D341Med (cell line): ENCODE measurements at places on chromosomes 4 and X.
A peak's percentile ranks its signal among the peaks of the same experiment; 100 is the strongest.

DNA sequence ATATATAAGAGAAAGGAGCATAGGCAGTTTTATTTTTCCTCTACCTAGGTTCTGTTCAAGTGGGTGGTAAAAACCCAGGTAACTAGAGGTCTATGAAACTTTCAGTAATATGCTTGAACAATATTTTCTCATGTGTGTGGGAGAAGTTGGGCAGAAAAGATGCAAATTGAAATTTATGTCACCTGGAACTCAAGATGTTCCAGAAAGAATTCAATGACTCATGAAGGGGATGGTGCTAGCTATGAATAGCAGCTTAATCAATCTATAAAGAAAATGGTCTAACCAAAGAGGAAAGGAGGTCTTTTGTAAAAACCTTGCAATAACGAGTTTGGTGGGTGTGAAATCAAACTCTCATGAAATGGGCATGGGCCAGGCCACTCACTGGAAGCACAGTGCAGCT is 263.8 kb downstream of the INPP4B start:
- DNase-seq: no peak

DNA sequence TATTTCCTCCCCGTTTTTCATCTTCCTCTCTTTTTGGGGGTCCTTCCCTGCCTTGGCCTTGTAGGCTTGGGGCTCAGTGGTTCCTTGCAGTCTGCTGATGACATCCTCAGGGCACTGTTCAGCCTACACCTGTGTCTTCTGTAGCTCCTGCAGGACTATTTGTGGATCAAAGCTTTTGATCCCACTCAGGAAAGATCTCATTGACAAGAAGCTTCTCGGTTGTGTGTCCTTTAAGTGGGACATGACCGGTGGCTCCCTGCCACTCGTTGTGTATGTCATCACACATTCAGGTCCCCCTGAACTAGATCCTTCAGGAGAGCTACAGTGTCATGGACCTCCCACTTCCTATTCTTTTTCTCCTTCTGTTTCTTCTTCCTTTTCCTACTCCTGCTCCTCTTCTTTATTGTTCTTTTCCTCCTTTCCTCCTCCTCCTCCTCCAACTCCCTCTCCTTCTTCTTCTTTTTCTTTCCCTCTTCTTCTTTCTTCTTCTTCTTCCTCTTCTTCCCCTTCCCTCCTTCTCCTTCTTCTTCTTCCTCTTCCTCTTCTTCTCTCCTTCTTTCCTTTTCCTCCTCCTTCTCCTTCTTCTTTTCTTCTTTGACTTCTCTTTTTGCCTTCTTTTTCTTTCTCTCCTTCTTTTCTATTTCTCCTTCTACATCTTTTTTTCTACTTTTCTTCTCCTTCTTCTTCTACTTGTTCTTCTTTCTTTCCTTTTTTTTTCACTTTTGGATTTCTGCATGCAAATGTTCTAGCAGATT is 67.8 kb downstream of the NBDY start:
- no peak for DNase-seq

- no peak for DNase-seq
These were observed 175.9 kb downstream of the TSPAN5 start for GRCh38 chr4:98482503-98482846.

GRCh38 chr4:161546902-161547301 is 616.9 kb downstream of the FSTL5 start:
- DNase-seq: no peak

GRCh38 chr4:177315767-177316464 is 6.2 kb downstream of the NEIL3 start:
- no peak for DNase-seq

- DNase-seq: peak; percentile 8
These were observed 65.4 kb downstream of the SOX3 start for GRCh38 chrX:140439476-140439875.

DNA sequence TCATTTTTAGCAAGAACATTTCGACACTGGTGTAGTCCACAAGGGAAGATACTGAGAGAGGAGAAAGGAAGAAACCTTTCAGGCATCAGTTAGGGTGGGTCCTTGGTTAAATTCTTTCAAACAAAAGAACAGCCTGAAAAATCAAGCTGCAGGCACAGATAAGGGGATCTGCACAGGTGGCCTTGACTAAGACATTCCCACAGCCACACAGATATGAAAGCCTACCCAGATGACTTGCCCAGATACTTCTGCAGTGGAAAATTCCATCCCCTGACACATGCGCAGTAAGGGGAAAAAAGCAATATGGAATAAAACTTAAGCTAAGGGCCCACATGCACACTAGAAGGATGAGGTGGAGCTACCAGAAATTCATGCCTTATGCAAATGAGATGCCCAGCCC is 8.9 kb upstream of the TMEM165 start:
- DNase-seq: no peak

DNA sequence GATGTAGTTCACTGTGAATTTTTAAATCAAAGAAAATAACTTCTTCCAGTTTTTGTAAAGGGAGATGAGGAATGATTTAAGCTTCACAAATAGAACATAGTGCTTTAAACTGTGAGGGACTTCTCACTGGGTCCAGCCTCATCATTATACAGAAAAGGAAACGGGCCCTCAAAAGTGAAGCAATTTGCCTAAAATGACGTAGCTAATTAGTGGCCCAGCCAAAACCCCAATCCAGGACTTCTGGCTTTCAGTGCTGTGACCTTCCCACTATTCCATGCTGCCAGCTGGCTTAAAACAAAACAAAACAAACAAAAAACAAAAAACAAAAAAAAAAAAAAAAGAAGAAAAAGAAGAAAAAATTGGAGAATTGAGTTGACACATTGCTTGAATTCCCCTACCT is 45.0 kb upstream of the STOX2 start:
- DNase-seq: no peak

- DNase-seq: no peak
These were observed 142.5 kb upstream of the MAB21L2 start for GRCh38 chr4:150439451-150439933.

GRCh38 chr4:163495900-163496299 is 1.4 kb downstream of the TMA16 start:
- DNase-seq: peak; percentile 47

DNA sequence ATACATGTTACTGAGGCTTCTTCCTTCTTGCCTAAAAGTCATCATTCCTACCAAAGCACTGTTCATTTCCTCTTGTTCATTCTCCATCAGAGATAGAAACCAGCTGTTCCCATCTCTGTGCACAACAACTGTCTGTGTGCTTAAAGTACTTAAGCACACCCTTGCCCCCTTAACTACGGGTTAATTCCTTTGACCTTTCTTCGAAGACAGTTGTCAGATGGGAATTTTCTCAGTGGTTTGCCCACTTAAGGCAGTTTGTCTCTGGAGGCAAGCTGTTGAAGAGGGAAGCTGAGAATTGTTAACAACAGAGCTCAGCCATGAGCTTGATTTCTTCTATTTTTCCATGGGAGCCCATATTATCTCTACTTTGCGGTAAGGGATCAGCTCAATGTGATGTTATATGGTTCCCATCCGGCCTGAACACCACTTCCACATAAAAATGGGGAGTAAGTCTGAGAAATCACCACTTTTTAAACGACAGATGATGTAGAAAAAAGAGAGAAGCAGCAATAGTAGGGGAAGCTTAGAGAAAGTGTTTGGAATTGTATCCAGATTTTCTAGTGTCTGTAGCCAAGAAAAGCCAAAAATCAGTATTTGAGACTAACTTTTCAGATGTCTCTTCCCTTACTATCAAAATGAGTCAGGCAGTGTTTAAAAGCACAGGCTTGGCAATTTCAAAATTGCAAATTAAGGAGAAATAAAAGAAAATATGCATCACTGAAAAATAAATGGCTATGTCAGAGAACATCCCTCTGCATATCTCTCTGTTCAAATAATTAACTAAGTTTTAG is 194.4 kb downstream of the SLIT2 start:
- DNase-seq: no peak

DNA sequence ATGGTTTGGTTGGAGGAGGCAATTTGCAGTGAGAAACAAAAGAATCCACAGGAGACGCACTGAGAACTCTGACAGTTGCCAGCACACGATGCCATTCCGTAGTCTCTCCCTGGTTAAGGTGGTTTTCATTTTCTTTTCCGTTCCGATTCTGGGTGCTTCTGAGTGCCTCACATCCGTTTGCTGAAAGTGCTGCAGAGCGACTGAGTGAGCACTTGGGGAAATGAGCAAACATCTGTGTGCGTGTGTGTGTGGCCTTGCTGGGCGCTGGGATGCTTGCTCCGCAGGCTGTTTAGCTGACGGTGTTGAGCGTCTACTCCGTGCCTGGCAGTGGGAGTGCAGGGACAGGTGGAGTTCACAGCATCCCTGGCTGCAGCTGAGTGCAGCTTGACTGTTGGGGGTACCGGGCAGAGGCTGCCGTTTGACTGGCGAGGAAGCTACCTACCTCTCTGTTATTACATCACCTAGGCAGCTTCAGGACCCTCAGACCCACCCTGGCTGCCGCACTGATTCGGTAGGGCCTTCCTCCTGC is 49.3 kb downstream of the SORCS2 start:
- DNase-seq: no peak

- no peak for DNase-seq
These were observed 26.5 kb downstream of the OTUD4 start for GRCh38 chr4:145153904-145154298.

GRCh38 chr4:145171911-145172310 is 8.5 kb downstream of the OTUD4 start:
- DNase-seq: no peak

GRCh38 chr4:98290511-98290910 is 29.3 kb downstream of the RAP1GDS1 start:
- DNase-seq: no peak

DNA sequence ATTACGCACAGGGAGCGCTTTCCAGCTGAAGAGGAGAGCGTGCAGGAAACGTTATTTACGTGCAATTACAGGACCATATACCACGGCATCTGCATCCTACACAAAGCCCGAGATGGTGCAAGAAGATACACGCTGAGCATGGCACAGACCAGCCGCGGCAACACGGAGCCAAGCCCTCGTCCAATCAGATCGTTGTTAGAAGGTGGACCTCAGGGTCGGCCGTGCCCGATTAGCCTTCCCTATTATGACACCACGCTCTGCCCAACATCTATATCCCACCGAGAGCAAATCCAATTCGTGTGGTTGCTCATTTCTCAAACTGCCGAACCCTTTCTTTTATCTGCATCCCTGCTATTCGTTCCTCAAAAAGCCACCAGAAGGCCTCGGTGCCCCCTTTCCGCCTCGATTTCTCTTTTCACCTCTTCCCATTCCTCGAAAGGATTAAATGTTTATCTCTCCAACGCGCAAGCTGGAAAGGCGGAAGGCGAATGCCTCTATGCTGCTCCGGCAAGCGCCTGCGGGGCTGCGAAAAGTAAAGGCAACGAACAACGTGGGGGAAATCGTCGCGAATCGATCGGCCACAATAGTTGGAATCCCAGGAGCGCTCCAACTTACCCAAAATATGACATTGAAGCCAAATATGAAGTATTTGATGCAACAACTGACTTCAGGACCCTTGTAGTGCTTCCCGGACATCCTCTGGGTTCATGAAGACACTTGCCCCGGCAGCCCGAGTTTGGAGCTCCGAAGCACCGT is 702 bp downstream of the TSPAN5 start:
- DNase-seq: peak; percentile 77

DNA sequence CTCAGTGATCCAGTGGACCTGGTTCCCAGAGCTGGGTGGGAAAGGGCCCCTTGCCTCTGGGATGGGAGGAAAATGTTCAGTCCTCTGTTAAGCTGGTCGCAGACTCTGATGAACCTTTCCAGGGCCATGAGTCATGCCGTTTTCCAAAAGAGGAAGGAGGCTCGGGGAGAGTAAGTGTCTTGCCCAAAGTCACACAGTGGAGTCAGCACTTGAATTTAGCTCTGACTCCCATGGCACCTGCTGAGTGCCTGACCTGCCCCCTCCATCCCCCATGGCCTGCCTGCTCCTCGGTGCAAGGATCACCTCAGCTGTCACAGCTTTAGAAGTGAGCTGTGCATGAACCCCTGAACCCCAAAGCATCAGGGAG is 14.0 kb upstream of the KIAA0232 start:
- DNase-seq: no peak

- DNase-seq: no peak
These were observed 12.2 kb upstream of the EXOSC9 start for GRCh38 chr4:121788896-121789295.

DNA sequence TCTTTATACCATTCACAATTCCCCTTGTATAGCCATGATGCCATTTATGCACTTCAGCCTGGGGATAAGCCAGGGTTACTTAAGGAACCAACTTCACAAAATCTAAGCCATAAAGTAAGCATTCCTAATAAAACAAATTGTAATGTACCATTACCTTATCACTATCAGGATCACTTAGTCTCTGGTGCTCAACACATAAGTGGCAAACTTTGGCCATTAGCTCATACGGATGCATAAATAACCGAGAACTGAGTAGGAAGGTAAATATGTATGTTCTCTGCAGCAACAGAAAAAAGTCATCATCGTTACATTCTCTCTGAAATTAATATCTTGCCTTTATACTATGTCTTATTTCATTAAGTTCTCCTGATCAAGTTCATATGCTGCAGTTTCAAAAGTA is 14.4 kb downstream of the RASGEF1B start:
- no peak for DNase-seq

DNA sequence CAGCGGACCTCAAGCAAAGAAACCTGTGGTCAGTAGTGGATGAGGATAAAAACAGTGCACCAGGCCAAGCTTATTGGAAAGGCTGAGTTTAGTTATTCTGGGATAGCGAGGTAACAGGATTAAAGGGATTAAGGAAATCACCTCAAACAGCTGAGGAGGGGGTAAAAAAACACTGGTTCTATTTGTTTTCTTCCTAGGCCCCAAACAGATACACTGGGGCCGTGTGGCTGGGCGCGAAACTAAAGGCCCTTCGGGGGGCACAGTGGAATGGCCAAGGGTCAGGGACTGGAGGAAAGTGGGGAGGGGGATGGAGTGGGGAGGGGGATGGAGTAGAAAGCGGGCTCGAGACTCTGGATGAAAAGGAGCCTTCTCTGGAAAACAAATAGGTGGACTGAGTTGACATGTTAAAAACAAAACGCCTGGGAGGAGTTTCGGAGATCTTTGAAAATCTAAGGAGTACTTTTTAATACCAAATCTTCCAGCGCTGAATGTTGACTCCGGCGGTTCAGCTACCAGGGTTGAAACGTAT is 2.9 kb downstream of the SOX3 start:
- no peak for DNase-seq

DNA sequence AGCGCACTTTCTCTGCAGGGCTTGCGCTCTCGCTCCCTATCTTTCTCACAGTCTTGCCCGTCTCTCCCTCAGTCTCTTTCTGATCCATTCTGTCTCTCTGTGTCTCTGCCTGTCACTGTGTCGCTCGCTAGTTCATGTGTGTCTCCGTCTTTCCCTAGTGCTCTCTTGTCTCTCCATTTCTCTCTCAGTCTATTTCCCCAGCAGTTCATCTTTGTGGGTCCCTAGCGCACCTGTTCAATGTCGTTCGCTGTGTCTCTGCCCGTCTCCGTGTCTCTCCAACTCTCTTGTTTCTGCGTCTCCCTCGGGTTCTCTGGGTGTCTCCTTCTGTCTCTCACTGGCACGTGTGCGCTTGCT is 1.5 kb downstream of the GPR101 start:
- no peak for DNase-seq

- no peak for DNase-seq
These were observed 364.0 kb downstream of the ZIC3 start for GRCh38 chrX:137929951-137930350.

- DNase-seq: no peak
These were observed 227.5 kb downstream of the AFAP1 start for GRCh38 chr4:7712021-7712671.

- no peak for DNase-seq
These were observed 313.3 kb upstream of the NOCT start for GRCh38 chr4:138702190-138702824.
